Cardiac fibroblast (primary cell): ENCODE measurements at places on chromosomes 12 and 14.
A peak's percentile ranks its signal among the peaks of the same experiment; 100 is the strongest.

GRCh38 chr12:102691773-102692555 lies 211.6 kb upstream of the IGF1 start:
- no peak for DNase-seq

DNA sequence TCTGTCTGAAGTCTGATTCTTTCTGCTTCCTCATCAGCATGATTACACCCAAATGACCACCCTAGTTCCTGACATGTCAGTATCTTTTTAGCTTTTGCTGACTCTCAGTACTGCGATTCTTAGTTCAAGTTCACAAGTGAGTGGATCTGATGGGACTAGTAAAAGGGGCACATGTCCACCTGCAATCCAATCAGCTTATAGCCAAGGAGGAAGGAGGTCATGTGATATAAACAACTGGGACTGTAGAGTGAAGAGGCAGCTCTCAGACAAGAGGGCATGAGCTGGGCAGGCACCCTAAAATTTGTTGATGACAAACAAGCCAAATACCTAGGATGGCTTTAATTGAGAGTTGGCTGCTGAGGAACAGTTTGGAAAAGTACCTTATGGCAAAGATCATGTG lies 68.1 kb upstream of the OTOGL start:
- no peak for DNase-seq

GRCh38 chr12:81542065-81543010 lies 216.8 kb downstream of the PPFIA2 start:
- DNase-seq: no peak

DNA sequence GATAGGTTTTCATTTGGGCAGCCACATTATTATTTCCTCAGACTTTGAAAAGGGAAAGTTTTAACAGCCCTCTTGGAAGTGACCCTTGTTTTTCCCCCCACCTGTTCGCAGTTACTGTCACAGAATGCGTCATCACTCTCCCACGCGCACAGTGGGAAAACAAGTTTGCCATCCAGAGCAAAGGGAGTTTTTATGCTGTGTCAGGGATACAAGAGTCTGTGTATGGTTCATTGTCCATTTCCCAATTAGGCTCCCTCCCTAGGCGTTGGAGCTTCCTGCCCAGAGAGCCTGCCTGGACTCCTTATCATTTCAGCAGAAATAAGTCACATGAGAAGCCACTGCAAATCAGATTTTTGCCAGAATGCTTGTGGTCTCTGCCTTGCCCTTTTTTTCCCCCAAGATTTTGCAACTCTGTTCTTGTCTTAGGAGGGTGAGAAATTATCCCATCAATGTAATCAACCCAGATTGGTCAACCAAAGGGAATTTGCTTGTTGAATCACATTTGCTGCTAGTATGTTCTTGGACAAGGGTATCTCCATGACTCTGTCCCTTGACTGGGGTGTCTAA lies 104.1 kb downstream of the IGF1 start:
- peak; percentile 62 for DNase-seq

DNA sequence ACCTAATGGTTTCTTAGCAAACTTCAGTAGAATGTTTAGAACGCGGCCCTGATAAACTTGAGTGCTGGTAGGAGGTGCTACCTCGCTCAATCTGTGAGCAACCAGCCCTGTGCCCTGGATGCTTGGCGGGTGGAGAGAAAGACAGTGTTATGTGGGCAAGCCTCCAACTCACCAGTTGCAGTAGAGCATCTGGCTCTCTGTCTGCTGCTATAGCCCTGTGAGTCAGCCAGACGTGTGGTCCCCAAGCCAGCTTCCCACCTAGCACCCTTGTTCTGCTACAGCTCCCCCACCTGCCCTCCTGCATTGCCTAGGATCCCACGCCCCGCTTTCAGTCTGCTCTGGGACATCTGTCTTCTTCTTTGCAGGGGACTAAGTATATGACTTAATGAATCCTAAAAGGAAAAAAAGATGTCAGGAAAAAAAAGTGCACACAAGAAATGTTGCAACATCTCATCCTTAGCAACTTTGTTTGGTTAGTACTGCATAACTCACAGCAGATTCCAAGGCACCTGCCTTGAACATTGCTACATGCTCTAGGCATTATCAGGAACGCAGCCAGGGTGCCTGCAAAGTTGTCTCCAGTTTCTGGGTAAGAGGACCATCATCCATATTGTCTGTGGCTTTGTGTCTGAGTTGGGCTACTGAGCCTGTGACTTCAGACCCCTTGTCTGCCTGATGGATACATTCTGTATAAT lies 13.6 kb downstream of the SNRNP35 start:
- peak; percentile 88 for DNase-seq

GRCh38 chr12:97006585-97006984 lies 99.5 kb downstream of the NEDD1 start:
- DNase-seq: no peak

DNA sequence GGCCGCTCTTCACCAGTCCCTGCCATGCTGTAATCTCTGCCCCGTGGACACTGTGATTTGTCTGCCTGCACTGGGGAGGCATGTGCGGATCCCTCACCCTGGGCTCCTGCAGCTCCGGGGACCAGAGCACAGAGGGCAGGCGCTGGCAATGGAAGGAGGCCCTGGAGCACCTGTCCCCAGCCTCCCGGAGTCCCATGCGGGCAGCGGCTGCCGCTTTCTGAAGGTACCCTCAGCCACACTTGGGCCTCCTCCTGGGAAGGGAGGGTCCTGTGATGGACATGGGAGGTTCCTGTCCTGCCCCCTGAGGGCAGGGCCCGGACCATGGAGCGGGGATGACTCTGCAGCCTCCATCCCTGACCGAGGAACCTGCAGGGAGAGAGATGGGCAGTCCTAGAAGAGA lies 297.4 kb upstream of the SFSWAP start:
- DNase-seq: no peak

- DNase-seq: no peak
These were observed 65.2 kb downstream of the ETV6 start for GRCh38 chr12:11714626-11715025.

- DNase-seq: no peak
These were observed 4.4 kb downstream of the CLEC12A start for GRCh38 chr12:9975614-9976013.

- DNase-seq: no peak
These were observed 117.0 kb upstream of the DYRK2 start for GRCh38 chr12:67531501-67531900.

DNA sequence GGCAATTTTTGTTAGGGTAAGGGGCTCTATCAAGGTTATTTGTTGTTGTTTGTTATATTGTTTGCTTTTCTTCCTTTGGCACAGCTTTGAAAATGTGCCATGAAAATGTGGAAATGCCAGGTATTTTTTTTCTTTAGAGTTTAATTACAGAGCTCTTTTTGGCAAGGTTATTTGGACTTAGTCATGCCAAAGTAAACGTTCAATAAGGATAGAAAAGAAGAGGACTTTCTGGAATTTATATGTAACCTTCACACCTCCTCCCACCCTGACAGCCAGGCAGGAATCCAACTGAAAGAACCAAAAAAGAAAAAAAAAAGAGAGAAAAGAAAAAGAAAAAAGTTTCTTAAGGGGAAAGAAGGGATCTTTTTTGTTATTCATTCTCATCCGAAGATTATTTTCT lies 217.8 kb downstream of the KITLG start:
- DNase-seq: peak; percentile 35

DNA sequence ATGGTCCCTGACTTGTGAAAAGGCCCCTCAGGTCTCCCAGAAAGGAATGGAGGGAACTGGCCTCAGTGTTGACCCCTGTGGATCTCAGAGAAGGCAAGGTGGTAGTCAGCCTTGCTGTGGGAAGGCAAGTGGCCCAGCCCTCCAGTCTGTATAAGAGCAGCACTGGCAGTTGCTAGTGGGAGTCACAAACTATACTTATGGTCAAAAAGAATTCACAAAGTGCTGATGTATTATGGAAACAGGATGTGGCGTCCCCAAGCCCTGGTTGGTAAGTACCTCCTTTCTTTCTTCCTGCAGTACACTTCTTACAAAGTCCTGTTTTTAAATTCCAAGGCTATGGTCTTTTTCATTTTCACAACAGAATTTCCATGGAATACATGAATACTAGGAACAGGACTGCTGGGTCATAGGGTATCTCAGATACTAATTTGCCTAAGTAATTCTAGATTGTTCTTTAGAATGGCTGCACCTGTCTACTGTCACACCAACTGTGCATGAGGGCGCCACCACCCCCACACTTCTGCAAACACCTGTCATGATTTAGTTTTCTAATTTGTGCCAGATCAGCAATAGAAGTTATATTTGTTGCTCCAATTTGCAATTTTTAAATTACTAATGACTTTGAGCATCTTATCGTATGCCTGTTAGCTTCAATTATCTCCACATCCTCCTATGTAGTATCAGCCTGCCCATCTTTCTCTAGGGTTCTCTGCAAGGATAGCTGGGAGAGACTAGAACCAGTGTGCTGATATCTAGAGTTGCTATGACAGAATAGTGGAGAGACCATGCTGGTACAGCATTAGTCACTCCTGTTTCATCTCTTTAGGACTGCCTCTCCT lies 40.7 kb upstream of the TMEM263 start:
- no peak for DNase-seq

DNA sequence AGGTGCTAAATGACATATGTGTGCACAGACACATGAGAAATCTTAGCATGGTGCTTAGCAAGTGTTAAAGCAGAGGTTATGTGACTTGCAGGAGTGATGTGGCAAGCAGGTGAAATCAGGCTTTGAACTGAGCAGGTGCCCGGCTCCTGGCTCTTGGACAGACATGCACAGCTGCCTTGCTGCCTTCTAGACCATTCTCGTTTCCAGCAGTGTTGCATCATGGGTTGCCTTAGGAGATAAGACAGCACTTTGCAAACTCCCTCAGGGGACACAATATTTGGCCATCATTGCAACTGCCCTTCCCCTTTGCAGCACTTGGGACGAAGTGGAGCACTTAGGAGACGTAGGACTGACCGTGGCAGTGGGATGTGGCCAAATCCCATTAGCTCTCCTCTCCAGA lies 17.2 kb upstream of the GSC start:
- DNase-seq: no peak

- no peak for DNase-seq
These were observed 198.6 kb downstream of the CCDC91 start for GRCh38 chr12:28388879-28389278.
